Epithelial cell of umbilical artery (primary cell): ENCODE measurements at places on chromosomes 12 and 14. TPM values are rescaled to one million over a fixed set of nuclear protein-coding genes. Genes with fewer than 3 reads are reported as not detected.

The COQ6 gene
- 15.5 and 18.8 TPM in 2 replicates for total RNA-seq

The BCL2L14 gene
- not detected in 2 replicates for total RNA-seq

The TPPP2 gene
- not detected in 2 replicates for total RNA-seq

The CPNE6 gene
- total RNA-seq: not detected in 2 replicates

The NCKAP5L gene
- 10.7 and 11.9 TPM in 2 replicates for total RNA-seq

The TAS2R20 gene
- 1.6 and 2.4 TPM in 2 replicates for total RNA-seq

The SRSF9 gene
- 337 and 355 TPM in 2 replicates for total RNA-seq

The NFKBIA gene
- total RNA-seq: 72.4 and 262 TPM in 2 replicates

The RNASE2 gene
- total RNA-seq: not detected in 2 replicates

The IL26 gene
- not detected in 2 replicates for total RNA-seq

The PROX2 gene
- total RNA-seq: not detected in 2 replicates

The XPOT gene
- total RNA-seq: 67.6 and 83.9 TPM in 2 replicates

The FAR2 gene
- 40.3 and 72.4 TPM in 2 replicates for total RNA-seq

The EIF2S3B gene
- total RNA-seq: 1.3 and 1.5 TPM in 2 replicates

The GYS2 gene
- not detected in 2 replicates for total RNA-seq

The WSCD2 gene
- total RNA-seq: not detected in 2 replicates

The AVPR1A gene
- total RNA-seq: not detected in 2 replicates

The OTX2 gene
- not detected in 2 replicates for total RNA-seq

The ERC1 gene
- 22.4 and 52.9 TPM in 2 replicates for total RNA-seq

The AQP5 gene
- total RNA-seq: 0.32 and 3.2 TPM in 2 replicates
